ENCODE measurements at places on chromosomes 2 and 18.
A peak's percentile ranks its signal among the peaks of the same experiment; 100 is the strongest.

- DNase-seq: peak; percentile 2
These were observed 562.7 kb upstream of the SLC39A10 start for GRCh38 chr2:195094330-195094729.

DNA sequence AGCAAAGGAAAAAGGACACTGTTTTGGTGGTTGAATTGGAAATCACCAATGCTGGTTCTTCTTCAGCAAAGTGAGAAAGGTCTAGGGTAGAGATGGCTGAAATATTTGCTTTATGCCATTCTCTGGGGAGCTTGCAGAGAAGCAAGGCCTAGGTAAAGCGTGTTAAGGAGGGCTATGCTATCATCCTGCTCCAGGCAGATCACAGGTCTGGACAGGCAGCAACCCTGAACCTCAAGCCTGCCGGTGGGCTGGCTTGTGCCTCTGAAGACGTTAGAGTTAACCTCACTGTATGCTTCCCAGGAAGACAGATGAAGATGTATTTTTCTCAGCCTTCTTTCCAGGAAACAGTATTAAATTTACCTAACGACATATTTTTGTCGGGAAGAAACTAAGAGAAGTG lies 138.5 kb upstream of the LYPD6 start:
- no peak for DNase-seq

GRCh38 chr2:120066800-120067547 lies 54.1 kb downstream of the EPB41L5 start:
- no peak for DNase-seq

DNA sequence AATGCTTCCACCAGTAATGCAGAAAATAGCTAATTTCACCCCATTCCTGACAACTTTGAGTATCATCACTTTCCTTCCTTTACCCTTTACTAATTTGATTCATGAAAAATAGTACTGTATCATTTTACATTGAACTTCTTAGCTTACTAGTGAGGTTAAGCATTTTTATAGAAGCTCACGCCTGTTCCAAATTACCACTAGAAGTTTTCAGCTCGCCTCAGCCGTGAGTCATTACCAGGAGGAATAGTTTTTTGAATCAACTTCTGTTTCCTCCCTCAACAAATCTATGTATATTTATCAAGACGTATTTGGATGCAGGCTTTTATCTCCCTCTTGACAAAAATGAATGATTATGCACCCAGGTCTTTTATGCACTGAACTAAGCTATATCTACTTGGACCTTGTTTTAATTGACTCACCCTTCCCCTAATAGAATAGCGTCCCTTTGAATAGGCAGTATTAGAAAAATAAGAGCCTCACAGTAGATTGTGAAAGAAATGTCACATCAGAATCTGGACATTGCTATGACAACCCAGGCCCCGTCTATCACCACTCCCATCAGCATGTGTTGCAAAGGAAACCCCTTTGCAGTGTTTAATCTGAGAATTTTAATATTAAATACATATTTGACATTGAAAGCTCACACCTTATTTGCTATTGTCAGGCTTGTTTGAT lies 207.4 kb upstream of the NRP2 start:
- DNase-seq: peak; percentile 85

- DNase-seq: no peak
These were observed 2.9 kb upstream of the NPPC start for GRCh38 chr2:231928901-231929725.

- no peak for DNase-seq
These were observed 2.9 kb downstream of the SPTBN1 start for GRCh38 chr2:54459037-54459441.

GRCh38 chr2:121128741-121129659 lies 156.0 kb downstream of the TFCP2L1 start:
- DNase-seq: peak; percentile 9

DNA sequence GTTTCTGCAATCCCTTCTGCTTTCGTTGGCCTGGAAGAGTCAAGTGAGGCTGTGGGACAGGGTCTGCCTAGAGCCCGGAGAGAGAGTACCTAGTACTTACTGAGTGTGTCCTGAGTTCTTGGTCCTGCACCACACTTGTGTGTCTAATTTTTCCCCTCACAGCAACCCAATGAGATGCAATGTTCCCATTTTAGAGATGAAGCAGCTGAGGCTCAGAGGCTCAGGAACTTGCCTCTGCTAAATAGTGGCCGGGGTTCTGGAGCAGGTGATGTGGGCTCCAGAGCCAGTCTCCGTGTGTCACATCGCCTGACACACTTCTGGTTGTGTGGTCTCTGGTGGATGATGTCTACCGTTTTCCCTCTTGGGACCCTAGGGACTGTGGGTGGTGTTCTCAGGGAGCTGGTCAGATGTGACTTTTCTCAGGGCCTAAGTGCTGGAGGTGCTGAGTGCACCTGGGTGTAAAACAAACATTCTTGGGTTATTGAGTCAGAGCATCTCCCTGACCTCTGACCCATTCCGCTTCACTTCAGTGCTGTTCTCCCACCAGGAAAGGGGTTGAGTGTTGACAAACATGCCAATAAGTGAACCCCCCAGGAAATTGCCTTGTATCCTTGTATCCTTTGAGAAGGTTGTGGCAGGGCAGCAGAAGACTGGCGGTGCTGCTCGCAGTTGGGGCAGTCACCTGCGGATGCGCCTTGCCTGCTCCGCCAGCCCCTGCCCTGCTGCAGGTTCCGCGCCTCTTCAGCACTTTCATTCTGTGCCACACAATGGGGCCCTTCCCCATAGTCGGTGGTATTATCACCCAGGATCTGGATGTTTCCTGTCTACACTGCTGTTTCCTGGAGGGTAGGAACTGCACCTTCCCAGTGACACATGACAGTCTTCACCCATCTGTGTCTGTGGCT lies 32.1 kb downstream of the HK2 start:
- no peak for DNase-seq

GRCh38 chr2:235230821-235231601 lies 262.8 kb upstream of the AGAP1 start:
- peak; percentile 67 for DNase-seq

- DNase-seq: no peak
These were observed 15.3 kb downstream of the CNOT11 start for GRCh38 chr2:101267671-101268656.

- DNase-seq: no peak
These were observed 43.7 kb downstream of the EPAS1 start for GRCh38 chr2:46340740-46341420.

- no peak for DNase-seq
These were observed 272.4 kb upstream of the NRXN1 start for GRCh38 chr2:51304311-51304710.

GRCh38 chr2:197713271-197713670 lies 8.1 kb downstream of the MARS2 start:
- DNase-seq: no peak

- DNase-seq: no peak
These were observed 154.1 kb downstream of the GALNT14 start for GRCh38 chr2:30984148-30984547.

DNA sequence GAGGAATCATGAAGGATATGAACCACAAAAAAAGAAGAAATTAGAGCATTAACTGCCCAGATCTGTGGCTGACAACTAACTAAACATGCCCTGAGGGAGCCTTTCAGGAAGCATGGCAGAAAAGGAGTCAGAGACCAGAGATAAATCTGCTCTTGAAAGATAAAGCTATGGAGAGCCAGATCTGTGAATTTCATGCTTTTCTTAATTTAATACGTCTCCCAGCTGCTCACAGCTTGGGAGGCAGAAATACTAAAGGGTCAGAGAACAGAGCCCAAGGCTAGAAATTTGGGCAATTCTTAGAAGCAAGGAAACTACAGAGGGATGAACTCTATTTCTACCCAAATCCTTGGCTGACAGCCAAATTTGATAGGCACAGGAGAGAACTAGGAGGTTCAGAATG lies 223.0 kb upstream of the DPP10 start:
- no peak for DNase-seq

DNA sequence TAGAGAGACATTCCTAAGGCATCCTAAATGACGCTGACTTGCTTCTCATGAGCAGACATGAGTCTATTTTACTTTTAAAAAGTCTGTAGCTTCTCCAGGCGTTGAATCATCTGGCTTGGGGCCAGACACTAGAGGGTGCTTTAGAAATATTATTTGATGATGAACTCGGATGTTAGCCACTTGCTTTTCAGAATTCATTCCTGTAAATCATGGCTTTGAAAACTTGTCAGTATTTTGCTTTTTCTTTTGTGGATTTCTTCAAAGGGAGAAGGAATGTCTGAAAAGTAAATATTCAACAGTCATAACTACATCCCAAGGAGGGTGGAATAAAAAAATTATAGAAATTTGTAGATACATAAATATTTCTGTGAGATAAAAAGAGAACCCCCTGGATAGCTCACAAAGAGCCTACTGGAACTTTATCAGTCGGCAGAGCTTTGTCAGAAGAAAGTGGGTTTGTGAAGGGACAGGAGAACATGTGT lies 370.8 kb downstream of the OSR1 start:
- DNase-seq: peak; percentile 99

DNA sequence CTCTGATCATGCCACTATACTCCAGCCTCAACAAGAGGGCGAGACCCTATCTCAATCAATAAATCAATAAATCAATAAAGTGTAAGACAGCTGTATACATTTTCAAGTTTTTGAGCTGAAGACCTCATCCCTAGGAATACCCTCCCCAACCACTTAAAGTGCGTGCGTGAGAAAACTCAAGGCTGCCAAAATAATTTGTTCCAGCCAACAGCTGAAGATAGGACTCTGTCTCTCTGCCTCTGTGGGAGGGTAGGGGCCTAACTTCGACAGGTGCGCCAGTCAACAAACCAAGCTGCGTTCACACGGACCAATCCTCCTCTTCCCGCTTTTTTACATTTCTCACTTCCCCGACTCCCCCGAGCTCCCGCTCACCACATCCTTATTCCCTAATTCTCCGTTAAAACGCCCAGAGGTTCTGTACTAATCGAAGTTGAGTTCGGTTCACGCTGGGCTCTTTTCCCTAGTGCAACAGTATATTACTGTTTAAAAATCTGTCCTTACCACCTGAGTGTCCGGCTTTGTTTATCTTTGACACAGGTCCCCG lies 618 bp downstream of the POLR2D start:
- no peak for DNase-seq

DNA sequence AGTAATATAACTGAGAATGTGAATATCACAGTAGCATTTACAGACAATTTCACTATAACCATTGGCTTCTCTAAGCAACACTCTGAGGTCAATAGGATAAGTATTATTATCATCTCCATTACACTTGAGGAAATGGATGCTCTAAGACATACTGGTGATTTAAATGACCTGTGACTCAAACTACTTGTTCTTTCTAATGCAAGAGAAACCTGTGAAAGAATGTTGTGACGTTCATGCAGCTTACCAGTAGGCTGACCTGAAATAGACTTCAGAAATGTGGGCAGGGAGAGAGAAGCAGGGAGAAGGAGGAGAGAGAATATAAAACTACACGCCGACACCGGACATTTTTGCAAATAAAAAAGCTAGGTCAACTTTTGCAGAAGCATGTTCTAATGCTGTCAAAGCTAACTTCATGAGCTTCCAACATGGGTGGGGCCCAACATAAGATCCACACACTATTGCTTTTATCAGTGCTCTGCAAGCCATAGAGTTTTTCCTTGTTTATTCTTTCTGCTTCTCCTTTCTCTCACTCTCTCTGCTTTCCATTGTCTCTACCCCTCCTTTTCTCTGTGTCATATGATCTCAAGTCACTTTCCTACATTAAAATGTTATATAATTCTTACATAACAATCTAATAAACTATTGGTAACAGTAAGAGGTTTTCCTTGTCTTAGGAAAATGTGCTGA lies 217.6 kb upstream of the FN1 start:
- DNase-seq: peak; percentile 66

DNA sequence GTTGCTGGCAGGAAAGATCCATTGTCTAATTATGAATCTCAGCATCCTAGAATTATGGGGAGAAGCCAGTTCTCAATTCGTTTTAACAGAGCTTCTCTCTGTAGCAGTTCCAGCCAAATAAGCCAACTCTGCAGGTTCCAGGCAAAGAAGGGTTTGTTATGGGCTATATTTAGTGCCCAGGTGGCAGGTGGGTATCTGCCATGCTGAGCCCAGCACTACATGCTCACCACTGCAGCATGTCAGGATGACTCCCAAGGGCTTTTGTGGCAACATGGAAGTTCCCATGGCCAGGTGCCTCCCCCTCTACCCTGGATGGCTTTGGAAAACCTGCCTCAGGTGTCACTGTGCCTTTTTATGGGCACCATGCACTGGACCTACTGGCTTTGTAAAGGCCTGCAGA lies 137.7 kb upstream of the MSH6 start:
- DNase-seq: no peak

- DNase-seq: no peak
These were observed 18.3 kb upstream of the ACVR2A start for GRCh38 chr2:147826278-147827087.

- DNase-seq: no peak
These were observed 84.4 kb upstream of the CD28 start for GRCh38 chr2:203621981-203622515.

DNA sequence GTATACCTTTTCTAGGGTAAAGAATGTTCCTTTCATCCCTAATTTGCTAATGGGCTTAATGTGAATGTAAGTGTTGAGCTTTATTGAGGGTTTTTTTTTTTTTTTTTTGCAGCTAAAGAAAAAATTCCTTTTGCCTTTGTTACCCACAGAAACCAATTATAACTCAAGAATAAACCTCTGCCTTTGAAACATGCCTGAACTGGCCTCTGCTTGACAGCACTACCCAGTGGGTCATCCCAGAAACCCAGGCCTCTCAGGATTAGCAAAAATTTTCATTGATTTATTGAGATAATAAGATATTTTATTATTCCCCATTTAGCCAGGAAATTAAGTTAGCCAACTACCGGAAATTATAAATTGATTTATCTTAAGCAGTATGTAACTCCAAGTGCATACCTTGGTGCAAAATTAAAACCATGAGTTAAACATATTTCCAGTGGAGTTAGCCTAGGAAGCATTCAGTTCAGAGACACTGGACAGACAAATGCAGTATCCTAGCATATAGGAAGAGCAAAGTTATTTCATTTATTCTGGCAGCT lies 67.0 kb upstream of the RASGRP3 start:
- no peak for DNase-seq

GRCh38 chr2:147375073-147375472 lies 469.8 kb upstream of the ACVR2A start:
- peak; percentile 4 for DNase-seq

GRCh38 chr2:143934626-143935481 lies 585.1 kb downstream of the ZEB2 start:
- DNase-seq: no peak

DNA sequence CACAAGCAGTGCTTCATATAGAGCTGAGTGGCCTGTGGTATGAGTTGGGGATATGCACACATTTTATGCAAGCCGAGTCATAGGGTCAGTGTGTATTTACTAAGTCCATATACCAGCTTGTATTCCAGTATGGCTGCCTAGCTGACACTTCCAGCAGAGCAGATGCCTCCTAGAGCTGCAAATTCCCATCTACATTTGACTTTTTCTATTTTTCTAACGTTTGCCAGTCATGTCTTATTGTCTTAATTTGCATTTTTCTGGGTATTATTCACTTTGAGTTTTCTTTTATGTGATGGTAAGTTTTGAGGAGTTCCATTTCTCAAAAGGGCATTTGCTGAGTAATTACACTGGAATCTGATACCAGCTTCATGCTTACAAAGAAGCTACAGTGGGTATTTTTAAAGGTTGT lies 334.5 kb upstream of the CDH2 start:
- DNase-seq: peak; percentile 30

All from fibroblast of upper back skin (primary cell).